ENCODE measurements at places on chromosomes 2 and 18.

- no peak for DNase-seq
These were observed 5.7 kb downstream of the PROC start for GRCh38 chr2:127423880-127424279.

GRCh38 chr2:25222477-25223121 lies 54.2 kb upstream of the POMC start:
- no peak for DNase-seq

GRCh38 chr2:85953476-85953875 lies 64.7 kb upstream of the ST3GAL5 start:
- no peak for DNase-seq

- DNase-seq = no peak
These were observed 103.3 kb downstream of the CDH2 start for GRCh38 chr18:28073658-28074057.
